Activated T-helper 1 cell treated with Interleukin-2 at 50 U/mL for 16 hours (primary cell): ENCODE measurements at places on chromosomes 11 and 22.

DNA sequence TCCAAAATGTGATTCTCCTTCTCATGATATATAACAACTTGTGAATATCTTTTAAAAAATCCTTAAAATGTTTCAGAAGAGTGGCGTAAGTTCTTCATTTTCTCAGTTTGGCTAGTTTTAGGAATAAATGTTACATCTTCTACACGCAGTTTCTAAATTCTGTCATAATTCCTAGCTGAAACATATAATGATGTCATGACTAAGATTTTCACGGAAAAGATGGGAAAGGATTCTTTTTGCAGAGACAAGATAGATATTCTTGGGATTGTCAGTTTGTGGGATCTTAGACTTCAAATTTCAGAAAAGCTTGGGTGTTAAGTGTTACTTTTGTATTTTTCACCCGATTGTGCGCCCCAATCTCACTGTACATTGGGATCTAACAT lies 1.7 kb downstream of the EED start:
- DNase-seq: no peak

- no peak for DNase-seq
Observed at GRCh38 chr22:24937114-24937513, 9.4 kb downstream of the LHFPL7 start.

DNA sequence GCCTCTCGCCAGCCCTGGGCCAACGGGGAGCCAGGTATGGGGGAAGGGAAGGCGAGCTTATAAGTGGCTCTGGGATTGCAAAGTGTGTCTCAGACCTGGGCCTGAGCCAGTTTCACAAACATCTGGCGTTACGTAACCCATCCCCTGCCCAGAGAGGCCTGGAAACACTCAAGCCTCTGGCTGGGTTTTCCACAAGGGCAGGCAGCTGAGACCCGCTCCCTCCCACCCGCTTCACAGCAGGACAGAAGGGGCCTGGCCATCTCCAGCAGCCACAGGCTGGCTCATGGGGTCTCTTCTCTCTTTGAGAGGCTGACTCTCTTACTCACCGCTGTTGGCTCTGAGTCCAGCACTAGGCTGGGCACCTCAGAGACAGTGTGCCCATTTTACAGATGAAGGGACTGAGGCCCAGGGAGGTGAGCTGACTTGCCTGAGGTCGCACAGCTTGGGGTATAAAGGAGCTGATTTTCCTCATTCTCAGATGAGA lies 44.5 kb downstream of the TRIOBP start:
- DNase-seq: no peak

DNA sequence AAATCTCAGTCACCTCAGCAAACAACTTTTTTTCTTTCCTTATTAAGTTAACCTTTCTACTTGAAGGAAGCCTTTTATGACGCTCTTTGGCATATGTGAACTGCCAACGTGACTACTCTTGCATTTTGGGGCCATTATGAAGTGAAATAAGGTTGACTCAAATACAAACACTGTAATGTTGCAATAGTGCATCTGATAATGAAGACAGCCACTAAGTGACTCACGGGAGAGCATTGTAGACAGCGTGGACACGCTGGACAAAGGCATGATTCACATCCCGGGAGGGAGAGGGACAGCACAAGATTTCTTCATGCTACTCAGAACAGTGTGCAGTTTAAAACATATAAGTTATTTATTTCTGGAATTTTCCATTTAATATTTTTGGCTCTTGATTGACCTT lies 560.8 kb downstream of the ETS1 start:
- no peak for DNase-seq

DNA sequence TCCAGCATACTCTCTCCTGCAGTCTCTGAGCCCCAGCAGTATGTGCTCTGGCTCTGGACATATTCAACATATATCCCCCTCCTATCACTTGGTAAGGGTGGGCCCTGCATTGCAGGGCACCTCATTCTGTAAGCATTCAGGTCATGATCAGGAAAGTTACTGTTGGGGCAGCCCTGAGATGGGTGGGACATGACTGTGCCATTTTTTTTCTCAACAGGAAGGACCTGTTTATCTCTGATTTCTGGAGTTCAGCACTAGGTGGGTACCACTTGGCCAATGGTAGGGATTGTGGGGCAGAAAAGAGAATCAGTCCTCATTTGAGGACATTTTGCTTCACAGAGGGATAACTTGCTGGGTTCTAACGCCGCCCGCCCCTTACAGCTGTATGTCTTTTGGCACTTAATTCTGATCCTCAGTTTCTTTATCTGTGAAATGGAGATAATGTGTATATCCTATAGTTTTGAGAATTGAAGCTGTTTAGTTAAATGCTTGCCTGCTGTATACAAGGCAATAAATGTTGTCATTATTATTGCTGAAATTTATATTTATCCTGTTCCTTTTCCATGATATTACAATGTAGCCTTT lies 2.2 kb downstream of the SRRD start:
- no peak for DNase-seq

GRCh38 chr11:10722307-10722706 lies 28.7 kb upstream of the CTR9 start:
- DNase-seq: no peak

- DNase-seq: no peak
Observed at GRCh38 chr11:47163193-47163592, 13.5 kb downstream of the ARFGAP2 start.

GRCh38 chr11:133070791-133071190 lies 461.5 kb downstream of the OPCML start:
- no peak for DNase-seq

DNA sequence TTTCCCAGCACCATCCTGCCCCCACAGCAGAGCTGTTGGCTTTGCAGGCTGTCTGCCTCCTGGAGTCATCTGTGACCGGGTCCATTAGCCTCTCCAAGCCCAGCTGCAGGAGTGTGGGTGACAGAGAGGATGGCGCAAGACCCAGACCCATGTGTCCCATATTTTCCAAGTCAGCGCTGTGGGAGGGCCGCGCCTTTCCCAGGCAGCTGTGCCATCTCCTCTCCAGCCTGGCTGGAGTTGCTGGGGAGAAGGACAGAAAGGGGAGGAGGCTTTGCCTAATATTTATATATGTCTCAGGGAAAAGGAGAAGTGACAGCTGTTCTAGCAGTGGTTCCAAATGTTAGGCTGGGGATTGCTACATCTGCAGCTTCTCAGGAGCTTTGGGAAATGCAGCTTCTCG lies 15.7 kb downstream of the DTX4 start:
- DNase-seq: no peak

DNA sequence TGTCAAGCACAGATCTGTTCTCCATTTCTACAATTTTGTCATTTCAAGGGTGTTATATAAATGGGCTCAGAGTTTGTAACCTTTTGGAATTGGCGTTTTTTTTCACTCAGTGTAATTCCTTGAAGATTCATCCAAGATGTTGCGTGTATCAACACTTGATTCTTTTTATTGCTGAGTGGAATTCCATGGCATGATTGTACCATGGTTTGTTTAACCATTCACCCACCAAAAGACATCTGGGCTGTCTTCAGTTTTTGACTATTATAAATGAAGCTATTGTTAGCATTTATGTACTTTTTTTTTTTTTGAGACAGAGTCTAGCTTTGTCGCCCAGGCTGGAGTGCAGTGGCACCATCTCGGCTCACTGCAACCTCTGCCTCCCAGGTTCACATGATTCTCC lies 2.9 kb downstream of the OOSP1 start:
- no peak for DNase-seq

DNA sequence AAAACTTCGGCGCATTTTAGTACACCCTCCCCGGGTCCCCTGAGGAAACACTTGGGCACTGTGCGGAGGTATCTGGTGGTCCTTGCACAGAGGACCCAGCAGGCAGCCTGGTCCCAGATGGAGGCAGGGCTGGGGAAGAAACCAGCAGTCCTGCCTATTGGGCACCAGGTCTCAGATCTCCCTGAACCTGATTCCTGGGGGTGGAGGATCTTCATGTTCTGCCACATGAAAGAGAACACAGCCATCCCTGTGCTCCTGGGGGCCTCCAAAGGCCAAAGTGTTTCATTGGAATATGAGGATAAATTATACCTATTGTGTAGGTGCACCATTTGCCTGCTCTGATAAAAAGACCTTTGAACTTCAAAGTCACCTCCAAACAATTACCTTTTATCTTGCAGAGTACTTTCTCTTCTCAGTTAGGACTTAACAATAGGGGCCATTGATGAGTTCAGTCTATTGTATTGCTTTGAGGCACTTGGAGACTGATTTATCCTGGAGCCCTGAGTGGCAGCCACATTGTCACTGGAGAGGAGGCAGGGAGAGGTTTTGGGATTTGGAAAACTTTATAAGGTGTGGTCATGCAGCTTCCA lies 1.8 kb downstream of the RCN1 start:
- no peak for DNase-seq

DNA sequence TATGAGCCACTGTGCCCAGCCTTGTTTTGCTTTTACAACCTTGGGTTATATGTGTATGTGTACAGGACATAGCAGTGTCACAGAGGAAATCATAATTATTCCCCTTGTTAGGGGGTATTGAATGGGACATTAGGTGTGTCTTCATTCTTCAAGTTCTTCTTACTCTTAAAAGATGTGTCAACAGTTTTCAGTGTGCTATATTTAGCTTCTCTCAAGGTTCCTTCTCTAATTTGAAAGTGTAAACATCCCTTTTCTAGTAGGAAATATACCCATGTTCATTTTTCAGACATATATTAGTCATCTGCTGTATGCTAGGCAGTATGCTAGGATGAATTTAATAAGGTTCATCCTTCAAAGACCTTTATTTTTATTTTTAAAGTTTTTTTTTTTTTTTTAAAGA lies 17.1 kb downstream of the PCF11 start:
- DNase-seq: no peak

DNA sequence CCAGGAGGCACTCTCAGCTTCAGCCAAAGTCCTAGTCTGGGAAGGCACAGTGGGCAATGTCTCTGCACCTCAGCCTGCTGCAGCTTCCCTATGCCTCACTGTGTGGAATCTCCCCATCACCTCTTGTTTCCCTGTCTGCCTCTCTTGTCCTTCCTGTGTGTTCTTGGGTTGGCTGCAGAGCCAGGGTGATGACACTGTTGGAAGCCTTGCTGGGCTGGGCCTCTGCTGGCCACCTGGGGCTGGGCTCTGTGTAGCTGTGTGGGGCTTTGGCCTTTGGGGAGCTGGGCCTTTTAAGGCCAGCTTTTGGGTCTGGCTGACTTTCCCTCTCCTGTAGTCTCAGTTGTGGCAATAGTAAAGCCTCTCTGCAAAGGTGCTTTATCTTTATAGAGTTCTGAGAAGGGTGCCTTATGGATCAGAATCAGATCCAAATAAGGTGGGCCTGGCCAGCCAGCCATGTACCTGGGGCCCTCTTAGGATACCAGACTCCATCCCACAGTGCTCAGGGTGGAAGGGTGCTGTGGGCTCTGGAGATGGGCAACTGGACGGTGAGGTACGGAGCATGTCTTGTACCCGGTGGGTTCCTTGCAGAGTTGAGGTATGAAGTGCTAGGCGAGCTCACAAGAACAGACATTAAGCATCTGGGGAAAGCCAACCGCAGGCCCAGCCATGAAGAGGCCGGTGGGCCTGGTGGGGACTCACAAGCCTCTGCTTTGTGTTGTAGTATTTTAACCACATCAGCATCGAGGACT lies 10.3 kb upstream of the RANBP1 start:
- no peak for DNase-seq

DNA sequence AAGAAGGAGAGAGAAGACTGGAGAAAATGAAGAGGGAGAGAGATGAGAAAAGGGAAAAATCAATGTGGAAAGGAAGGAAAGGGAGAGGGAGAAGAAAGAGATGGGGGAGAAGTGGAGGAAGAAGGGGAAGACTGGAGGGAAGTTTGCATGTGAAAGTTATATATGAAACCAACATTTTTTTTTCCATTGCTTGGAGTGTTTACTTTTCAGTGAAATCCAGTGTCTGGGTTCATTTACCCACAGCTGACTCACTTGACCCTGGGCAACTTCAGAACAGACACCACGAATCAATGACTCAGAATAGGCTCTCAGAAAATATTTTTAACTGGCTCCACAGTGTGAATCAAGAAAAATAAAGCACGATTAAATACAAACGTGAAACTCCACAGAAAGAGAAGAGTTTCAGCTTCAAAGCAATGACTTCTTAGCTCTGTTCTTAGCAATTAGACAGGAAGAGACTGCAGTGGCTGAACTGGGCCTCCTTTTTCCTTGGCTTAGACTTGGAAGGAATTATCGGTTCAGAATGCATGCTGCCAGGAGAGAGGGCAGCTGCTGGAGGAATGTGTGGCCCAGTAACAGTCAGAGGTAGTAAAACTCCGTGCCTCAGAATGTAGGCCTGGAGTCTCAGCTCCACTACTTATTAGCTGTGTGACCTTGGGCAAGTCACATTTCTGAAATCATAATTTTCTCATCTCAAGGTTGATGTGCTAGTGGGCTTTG lies 237.5 kb downstream of the MIAT start:
- DNase-seq: no peak

DNA sequence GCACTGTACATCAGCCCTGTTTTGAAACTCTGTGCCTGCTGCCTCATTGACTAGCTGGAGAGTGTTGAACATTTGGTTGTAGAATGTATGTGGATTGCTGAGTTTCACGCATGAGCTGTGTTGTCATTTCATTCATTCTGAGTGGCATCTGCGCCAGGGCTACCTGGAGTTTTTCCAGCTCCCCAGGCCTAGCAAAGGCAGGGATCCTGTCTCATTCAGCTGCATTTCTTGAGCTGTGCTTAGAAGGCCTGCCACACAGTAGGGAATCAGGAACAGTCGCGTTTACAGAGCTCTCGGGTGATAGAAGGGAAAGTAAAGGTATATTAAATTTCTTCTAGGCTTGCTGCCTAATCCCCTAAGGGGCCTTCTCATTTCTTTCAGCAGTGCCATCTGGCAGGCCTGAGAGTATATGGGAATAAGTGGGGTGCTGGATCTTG lies 44.3 kb downstream of the PTPRJ start:
- no peak for DNase-seq

DNA sequence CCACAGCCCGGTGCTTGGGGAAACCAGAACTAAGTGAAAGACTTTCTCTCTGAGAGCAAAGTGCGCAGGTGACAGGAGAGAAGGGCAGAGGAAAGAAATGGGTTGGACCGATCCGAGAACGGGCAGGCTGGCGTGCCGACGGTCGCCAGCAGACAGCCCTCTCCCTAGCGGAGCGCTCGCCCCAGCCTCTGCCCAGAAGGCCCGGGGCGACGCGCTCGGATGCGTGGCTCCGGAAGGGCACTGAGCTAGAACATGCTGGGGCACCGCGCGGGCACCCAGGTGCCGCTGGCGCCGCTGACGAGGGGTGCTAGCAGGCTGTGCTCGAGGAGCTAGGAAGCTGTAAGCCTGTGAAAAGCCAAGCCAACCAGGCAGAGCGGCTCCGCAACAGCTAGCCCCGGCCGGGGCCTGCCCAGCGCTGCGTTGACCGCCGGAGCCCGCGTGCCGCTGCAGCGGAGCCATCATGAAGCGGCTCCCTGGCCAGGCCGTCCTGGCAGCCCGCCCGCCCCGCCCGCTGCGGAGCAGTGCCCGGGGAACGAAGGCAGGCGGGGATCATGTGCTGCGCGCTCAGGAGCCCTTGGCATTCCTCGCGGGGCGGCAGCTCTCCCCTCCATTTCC lies 22.1 kb upstream of the RRAS2 start:
- DNase-seq: peak; percentile 28

GRCh38 chr11:35621620-35622019 lies 3.4 kb downstream of the FJX1 start:
- DNase-seq: no peak

GRCh38 chr11:134552749-134553148 lies 140.7 kb upstream of the B3GAT1 start:
- DNase-seq: no peak
